ENCODE measurements at places on chromosomes 1 and 21.

GRCh38 chr1:223350361-223350908 lies 13.5 kb downstream of the SUSD4 start:
- DNase-seq, result no peak

DNA sequence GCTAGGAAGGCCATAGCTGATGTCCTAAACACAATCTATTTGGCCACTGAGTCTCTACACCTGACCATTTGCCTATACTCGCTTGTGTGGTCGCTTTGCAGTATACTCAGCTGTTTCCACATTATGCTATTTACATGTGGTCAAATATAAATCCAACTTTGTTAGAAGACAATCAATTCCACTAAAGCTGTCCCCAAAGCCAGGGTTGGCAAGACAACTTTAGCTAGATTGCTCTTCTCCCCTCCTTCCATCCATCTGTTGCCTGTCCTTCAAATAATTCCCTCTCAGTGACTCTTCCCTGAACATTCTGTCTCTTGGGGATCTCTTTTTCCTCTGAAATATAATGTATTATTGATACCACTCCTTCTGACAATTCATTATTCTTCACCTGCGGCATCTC lies 30.1 kb downstream of the AVPR1B start:
- no peak for DNase-seq

DNA sequence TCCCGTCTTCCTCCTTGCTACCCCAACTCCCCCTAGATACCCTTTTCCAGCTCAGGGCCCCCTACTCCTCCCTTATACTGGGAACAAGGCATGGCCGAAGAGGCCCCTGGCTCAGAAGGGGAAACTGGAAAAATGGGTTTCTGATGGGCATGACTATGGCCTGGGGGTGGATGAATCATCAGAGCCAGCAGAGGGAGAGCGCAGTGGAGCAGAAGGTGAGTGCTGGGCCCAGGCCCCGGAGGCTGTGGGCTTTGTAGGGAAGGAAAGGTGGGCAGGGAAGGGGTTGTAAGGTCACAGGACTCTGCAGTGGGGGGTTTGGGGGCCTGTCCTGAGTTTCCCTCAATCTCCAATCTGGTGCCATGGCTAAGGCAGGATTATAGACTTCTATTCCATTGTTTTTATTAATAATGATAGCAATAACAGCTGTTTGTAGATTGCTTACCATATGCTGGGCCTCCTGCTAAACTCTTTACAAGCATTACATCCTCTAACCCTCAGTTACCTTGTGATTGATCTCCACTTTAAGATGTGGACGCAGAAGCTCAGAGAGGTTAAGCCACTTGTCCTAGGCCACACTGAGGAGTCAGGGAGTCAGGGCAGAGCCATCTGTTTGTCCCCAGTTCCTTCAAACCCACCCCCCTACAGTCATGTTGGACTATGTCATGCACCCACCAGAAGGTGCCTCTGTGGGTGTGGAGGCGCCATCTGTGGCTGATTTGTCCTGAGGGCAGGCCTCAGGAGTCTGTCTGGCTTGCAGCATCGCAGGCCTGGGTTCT lies 36.2 kb upstream of the ZNF362 start:
- DNase-seq, result no peak

- DNase-seq, result no peak
These were observed 14.1 kb upstream of the TNR start for GRCh38 chr1:175757381-175758015.

DNA sequence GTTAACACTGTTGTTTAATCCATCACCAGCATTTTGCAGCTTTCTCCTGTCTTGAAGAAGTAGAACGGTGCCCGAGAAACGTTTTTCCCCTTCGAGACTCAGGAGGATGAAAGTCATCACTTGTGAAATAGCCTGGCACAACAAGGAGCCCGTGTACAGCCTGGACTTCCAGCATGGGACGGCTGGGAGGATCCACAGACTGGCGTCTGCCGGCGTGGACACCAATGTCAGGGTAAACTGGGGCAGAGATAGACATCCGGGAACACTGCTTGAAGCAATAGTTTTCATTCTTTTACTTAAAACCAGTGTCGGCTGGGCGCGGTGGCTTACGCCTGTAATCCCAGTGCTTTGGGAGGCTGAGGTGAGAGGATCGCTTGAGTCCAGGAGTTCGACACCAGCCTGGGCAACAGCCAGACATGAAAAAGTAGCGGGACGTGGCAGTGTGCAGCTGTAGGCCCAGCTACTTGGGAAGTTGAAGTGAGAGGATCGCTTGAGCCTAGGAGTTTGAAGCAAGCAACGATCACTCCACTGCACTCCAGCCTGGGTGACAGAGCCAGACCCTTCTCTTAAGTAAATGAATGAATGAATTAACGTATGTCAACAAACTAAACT lies 945 bp downstream of the CHAF1B start:
- DNase-seq, result no peak

DNA sequence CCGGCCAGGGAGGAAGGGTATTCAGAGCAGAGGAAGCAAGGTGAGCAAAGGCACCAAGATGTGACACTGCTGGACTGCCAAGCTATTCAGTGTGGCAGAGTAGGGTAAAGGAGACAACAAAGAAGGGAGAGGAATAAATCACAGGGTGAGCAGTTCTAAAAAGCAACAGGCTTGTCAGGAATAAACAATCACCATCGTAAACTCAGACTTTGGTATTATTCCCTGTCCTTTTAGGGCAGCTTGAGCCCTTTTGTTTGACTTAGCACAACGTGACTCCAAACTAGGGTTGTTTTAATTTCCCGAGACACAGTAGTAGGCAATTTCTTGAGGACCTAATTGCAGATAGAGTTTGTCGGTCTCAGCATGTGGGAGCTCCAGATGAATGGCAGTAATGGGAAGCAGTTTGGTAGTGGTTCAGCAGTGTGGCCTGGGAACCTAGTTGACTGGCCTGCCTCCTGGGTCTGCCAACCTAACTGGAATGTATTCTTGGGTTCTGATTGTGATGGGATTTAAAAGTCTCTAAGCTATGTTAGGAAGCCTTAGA lies 4.3 kb downstream of the CR1L start:
- no peak for DNase-seq

DNA sequence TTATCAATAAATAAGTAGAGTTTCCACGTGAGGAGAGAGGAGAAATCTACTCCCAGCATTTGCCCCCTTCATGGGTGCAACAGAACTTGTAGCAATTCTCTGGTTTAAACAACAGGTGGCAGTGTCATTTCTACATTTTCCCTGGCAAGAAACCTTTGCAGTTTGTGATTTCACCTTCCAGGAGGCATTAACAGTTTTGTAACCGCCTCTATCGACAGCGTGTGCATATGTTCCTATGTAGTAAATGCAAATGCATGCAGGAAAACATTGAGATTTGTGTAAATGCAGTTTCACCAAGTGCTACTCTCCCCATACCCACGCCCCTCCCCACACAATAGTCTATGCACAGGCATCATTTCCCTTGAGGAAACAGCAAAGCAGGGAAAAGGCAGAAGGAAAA lies 494.7 kb downstream of the SMYD3 start:
- no peak for DNase-seq

GRCh38 chr1:106266786-106267185 lies 789.7 kb upstream of the PRMT6 start:
- no peak for DNase-seq

DNA sequence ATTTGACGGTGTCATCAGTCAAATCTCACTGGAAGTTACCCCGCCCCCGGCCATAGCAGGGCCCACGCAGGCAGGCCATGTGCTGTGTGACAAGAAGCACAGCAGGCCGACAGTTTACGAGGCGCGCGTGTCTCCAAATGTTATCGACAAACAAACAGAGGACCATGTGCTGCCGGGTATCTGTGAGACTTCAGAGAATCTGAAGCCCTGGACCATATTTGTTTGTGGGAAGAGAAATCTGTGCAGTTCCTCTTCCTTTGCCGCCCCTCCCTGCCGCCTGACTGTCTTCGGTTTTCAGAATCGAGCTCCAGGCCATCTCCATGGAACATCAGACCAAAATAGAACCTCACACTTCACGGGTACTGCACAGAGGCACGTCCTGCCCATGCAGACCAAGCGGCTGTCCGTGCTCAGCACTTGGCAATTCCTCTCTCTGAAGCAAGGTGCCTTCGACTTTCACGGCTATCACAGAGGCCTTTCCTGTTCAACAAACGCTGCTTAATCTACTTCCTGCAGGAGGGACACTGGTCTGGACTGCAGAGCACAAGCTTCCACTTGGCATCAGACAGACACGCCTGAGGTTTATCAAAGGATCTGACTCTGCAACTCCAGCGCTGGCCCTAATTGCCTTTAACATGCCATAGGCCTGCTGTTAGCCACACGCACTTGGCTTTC lies 135.7 kb upstream of the KRTAP19-8 start:
- no peak for DNase-seq

GRCh38 chr1:21278860-21279845 lies 11.1 kb downstream of the ECE1 start:
- DNase-seq, result no peak

GRCh38 chr1:65209005-65209885 lies 61.2 kb downstream of the AK4 start:
- DNase-seq, result no peak

- no peak for DNase-seq
These were observed 24.6 kb upstream of the PCBP3 start for GRCh38 chr21:45618846-45619485.

DNA sequence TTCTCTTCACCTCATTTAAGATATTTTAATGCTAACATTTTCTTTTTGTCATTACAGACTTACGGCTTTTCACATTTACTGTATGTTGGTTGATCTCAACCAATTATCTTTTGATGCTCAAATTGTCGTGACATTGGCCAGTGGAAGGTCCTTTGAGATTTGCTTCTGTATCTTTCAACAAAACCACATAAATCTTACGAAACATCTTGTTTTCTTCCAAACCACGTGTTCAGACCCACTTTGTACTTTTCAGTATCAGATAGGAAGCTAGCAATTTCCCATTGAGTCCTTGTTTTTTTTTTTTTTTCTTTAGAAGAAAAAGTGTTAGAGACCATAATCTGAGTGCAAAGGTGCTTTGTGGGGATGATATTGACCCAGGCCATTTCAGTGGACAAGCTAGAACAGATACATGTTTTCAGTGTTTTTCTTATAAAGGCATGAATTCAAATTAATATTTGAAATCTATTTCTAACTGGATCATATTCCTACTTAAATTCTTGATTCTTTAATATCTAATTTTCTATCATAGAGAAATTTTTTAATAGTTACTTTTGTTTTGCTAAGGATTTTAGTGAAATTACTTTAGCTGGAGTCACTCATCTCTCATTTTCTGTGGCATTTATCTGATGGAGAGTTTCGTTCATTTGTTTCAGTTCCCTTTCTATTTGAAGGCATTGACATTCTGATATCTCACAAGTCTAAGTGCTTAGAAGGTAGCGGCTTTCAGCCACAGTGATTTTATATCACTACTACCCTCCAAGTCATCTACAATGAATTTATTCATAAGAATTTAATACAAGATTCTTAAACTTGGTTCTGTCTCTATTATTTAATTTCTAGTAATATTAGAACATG lies 26.7 kb downstream of the ATG4C start:
- no peak for DNase-seq

GRCh38 chr1:185170291-185170848 lies 13.4 kb downstream of the SWT1 start:
- no peak for DNase-seq

- no peak for DNase-seq
These were observed 48.1 kb upstream of the PAXBP1 start for GRCh38 chr21:32819694-32820093.

- no peak for DNase-seq
These were observed 6.2 kb upstream of the FAM76A start for GRCh38 chr1:27719286-27720251.

DNA sequence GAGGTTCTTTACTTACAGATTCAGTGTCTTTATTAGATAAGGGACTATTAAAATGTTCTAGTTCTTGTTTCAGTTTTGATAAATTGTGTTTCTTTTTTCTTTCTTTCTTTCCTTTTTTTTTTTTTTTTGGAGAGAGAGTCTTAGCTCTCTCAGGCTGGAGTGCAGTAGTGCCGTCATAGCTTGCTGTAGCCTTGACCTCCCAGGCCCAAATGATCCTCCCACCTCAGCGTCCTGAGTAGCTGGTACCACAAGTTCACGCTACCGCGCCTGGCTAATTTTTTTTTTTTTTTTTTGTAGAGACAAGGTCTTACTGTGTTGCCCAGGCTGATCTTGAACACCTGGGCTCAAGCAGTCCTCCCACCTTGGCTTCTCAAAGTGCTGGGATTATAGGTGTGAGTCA lies 76.6 kb downstream of the TMEM200B start:
- no peak for DNase-seq

DNA sequence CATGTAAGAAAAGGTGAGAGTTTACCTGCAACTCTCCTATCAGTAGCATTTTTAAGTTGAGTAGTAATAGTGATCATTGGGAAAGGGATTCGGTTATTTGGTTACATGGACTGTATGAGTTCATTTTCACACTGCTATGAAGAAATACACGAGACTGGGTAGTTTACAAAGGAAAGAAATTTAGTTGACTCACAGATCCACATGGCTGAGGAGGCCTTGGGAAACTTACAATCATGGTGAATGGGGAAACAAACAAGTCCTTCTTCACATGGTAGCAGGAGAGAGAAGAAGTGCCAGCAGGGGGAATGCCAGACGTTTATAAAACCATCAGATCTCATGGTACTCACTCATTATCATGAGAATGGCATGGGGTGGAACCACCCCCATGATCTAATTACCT lies 59.3 kb upstream of the FBXO28 start:
- no peak for DNase-seq

GRCh38 chr1:203486618-203487370 lies 7.2 kb upstream of the OPTC start:
- no peak for DNase-seq

DNA sequence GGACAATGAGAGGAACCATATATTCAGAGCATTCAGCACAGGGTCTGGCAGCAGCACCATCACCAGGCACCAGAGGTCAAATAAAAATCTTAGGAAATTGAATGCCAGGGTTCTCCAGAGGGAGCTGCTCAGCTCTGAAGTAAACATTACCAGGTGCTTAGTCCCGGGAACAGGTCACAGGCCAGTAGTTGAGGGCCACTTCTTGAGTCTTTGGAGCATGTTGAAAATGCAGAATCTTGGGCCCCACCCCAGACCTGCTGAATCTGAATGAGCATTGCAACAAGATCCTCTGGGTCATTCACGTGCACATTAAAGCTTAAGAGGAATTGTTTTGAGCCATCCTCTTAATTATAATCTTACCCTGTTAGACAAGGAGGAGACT lies 33.8 kb downstream of the PHC2 start:
- no peak for DNase-seq

DNA sequence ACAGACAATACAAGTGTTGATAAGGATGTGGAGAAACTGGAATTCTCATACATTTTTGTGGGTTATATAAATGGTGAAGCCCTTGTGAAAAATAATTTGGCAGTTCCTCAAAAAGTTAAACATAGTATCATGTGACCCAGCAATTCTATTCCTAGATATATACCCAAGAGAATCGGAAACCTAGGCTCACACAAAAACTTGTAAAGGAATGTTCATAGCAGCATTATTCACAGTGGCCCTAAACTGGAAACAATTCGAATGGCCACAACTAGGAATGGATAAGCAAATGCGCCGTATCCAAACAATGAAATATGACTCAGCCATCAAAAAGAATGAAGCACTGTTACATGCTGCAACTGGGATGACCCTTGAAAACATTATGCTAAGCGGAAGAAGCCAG lies 3.9 kb upstream of the CD247 start:
- no peak for DNase-seq

- no peak for DNase-seq
These were observed 91.4 kb downstream of the ADAMTS1 start for GRCh38 chr21:26753822-26754221.
